Activated naive CD4-positive, alpha-beta T cell (primary cell): ENCODE measurements at places on chromosomes 2 and 18.

DNA sequence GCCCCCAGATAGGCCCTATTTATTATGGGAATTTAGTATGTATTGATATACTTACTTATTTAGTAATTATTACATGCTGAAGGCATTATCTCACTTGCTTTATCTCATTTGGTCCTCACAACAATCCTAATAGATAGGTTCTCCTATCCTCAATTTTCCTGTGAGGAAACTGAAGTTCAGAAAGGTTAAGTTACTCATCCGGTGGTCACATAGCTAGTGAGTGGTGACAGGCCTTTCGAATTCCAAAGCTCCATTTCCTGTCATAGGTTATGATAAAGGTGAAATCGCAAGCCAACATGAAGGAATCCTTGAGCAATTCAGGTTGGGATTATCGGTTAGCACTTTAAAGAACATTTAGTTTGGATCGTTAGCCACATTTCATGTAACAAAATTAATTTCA lies 33.3 kb downstream of the NAB1 start:
- no peak for DNase-seq

- DNase-seq = peak; percentile 16
Observed at GRCh38 chr2:208025814-208026184, 472 bp upstream of the PLEKHM3 start.

DNA sequence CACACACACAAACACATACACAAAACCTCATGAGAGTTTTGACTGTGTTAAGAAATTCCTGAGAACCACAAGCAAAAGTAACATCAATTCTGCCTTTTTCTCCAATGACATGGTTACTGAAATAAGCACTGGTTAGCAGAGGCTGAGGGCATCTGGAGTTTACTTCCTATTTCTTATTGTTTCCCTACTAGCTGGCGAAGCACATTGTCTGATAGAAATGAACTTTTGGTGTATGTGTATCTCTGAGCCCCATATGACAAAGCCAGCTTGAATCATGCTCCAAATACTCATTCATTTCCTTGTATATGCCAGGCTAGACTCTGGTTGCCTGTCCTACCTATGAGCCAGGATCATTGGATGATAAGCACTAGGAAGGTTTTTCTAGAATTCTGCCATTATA lies 203.1 kb downstream of the NCKAP5 start:
- no peak for DNase-seq

GRCh38 chr2:207282916-207283315 lies 117.2 kb upstream of the KLF7 start:
- DNase-seq = no peak

GRCh38 chr2:140797718-140798117 lies 1333.1 kb downstream of the LRP1B start:
- no peak for DNase-seq

DNA sequence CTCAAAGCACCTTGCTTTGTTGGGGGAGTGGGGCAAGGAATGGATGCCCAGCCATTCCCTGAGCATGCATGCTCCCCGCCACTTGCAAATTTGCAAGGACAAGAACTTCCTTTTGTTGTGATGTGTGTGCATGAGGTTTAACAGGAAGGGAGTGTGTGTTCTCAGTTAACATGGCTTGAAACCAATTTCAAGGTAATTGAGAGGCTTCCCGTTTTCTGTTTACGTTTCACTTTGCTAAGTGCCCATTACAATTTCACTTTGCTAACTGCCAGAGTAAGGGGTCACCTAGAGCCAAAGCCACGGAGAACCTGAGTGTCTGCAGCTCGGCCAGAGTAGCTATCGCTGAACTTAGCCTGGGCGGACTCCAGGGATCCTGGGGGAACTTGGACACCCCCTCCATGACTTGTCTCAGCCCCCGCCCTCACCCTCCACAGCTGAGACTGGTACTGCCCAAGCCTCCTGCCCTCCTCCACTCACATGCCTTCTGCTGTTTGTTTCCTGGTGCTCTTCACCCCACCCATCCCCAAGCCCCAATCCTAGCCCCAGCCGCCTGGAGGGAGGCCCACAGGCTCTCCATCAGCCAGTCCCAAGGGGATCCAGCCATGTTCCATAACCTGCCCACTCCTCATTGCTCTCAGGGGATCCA lies 53.6 kb upstream of the LAPTM4A start:
- DNase-seq = no peak
